ENCODE measurements at places on chromosomes 5 and 9.

DNA sequence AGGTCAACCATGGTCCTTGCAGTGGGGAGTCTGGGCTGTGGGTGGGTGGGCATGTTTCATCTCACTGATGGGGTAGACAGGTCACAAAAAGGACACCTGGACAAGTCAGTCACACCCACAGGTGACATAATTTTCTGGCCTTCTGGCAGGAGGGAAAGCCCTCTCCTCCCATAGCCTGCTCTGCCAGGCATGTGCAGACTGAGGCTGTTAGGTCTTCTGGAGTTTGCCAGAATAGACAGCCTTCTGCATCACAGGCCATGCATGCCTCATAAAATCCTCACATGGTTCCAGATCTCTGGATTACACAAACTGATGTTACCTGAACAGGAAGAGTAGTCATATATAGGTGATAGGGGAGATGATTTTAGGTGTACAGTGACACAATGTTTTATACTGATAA, 49.1 kb downstream of the ARHGAP26 start:
- no peak for DNase-seq

DNA sequence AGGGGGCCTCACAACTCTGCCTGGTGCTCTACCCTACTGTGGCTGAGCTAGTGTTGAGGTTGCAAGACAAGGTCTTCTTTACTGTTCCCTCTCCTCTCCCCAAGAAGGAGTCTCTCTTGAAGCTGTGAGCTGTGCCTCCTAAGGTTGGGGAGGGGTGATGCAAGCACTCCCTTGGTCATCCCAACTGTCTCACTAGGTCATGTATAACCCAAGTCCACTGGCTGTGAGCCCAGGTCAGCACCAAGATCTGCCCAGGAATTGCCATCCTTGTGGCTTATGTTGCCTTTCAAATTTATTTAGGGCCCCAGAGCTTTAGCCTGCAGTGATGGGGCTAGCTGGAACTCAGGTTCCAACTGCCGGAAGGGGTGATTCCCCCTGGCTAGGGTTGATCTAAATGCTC, 10.3 kb upstream of the YTHDC2 start:
- no peak for DNase-seq

DNA sequence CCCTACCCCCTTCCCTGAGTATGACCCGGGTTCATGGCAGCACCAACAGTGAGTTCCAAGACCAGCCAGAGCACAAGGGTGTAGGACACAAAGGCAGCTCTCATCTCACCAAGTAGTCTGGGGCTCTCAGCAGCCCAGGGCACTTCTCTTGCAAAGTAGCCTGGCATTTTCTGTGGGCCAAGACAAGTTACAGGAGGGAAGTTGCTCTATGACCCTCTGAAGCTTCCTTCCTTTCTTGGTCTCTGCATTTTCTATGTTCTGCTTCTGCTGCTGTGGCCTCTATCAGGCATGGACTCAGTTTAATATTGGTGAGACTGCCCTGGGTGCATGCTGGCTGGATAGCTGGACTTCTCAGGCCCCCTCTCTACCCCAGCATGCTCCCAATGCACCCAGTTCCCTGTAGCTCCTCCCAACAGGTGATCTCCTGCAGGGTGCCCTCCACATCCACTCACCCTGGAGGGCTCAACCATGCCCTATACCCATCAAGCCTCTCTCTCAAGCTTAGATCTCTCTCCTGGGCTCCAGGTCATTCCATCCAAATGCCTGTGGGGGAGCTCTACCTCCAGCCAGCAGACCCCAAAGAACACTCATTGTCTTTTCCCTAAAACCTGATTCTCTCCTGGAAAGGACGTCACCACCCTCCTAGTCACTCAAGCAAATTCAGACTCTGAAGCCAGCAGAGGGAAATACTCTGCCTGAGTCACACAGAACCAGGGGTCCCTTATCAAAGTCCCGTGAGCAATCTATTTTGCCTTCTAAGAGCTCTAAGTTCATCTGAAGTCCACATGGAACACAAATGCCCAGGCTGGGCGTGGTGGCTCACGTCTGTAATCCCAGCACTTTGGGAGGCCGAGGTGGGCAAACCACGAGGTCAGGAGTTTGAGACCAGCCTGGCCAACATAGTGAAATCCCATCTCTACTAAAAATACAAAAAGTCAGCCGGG, 13.8 kb downstream of the TBC1D2 start:
- DNase-seq: no peak

DNA sequence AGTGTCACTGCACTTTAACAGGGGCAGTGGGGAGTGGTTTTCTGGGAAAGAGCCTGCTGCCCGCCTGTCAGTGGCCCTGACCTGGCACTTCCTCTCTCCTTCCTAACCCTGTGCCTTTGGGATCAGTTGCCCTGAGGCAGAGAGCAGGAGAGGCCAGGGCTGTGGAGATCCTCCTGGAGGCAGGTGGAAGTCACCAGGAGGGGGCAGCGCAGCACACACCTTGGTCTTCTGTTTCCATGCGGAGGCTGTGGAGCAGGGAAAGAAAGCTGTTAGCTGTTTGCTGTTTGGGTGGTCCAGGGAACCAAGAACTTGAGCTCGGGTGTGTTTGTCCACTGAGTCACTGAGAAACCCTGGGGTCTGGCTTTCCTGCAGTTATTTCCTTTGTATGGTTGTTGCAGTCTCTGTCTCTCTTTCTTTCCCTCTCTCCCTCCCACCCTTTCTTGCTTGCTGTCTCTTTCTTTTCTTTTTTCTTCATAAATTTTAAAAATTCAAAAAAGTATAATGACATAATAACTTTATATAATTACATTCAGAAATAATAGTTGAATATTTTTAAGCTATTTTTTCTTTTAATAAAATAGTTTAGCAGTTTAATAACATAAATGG, 28.1 kb downstream of the NTRK2 start:
- DNase-seq: no peak

GRCh38 chr5:156800929-156801328, 49.2 kb upstream of the PPP1R2B start:
- DNase-seq: no peak

GRCh38 chr5:7857926-7858632, 7.1 kb upstream of the CFAP90 start:
- DNase-seq: no peak

- peak; percentile 20 for DNase-seq
Observed at GRCh38 chr9:22241611-22242010, 205.0 kb upstream of the DMRTA1 start.

- no peak for DNase-seq
Observed at GRCh38 chr5:110361471-110361870, 365.0 kb downstream of the TMEM232 start.

DNA sequence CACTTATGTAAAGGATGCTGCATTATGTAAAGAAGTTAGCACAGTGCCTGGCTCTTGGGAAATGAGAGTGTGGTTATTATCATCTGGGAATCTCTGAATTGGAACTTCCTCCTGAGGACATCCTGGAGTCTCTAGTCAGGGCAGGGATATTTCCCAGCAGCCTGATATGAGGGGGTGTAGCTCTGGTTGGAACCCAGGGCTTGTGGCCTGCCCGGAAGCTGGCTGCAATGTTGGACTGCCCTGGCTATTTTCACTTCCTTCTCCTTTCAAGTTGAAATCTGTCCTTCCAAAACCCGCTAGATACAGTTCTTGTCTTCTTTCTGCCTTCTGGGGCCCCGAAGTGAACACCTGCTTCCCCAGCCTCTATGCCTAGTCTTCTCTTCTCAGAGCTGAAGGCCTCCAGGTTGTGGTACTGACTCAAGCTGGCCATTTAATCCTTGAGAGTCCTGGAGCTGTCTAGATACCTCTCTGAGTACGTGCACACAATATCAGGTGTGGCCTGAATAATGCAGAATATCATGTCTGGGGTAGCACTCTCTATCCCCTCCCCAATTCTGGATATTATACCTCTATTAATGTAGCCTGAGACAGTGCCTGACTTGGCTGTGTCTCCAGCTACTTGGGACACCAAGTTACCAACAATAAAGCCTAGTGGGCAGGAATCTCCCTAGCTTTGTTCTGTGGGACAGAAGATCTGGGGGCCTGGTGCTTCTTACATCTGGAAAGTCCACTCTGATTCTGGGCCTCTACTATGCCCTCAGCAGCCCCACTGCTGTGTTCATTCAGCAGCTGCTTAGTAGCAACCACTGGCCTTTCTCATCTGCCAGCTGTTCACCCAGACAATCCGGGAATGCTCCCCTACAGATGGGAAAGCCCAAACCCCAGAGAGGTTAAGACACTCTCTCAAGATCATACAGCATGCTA, 45.0 kb downstream of the SLC6A7 start:
- no peak for DNase-seq

GRCh38 chr5:132905938-132906337, 32.5 kb downstream of the LEAP2 start:
- no peak for DNase-seq

Data from SIG-M5 (cell line).